ENCODE measurements at places on chromosomes 2 and 18.

- no peak for DNase-seq
Observed at GRCh38 chr2:152825834-152826233, 107.4 kb downstream of the ARL6IP6 start.

- DNase-seq: no peak
Observed at GRCh38 chr2:147867050-147867449, 22.2 kb downstream of the ACVR2A start.

DNA sequence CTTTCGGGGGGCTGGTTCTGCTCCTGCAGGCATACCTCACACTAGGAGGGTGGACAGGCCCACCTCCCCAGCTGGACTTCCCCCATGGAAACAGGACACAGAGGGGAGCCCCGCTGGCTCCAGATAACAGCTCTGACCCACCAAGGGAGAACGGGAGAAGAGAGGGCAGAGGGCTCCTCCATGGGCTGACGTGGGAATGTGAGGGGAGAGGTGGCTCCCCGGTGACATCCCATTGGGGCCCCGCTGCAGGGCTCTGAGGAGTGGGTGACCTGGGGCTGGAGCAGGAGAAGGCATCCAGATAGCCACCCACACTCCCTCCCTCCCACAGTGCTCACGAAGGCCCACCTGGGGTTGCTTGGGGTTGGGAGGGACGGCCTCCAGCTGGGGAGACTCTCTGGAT, 45.9 kb downstream of the FBLN7 start:
- DNase-seq: no peak

- no peak for DNase-seq
Observed at GRCh38 chr2:157936406-157936805, 60.3 kb upstream of the ACVR1 start.

DNA sequence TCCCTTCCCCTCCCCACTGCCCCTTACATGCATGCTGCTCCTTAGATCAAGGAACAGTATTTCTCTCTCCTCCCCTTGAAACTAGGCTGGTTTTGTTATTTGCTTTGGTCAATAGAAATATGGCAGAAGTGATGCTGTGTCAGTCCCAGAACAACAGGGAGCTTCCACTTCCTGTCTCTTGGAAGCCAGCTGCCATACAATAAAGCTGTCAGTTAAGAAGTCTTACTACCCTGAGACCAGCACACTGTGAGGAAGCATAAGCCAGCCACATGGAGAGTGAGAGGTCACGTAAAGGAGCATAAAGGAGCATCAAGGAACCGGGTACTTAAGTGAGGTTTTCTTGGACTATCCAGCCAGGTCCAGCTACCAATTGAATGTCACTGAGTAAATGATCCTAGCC, 126.6 kb downstream of the NOL4 start:
- no peak for DNase-seq

DNA sequence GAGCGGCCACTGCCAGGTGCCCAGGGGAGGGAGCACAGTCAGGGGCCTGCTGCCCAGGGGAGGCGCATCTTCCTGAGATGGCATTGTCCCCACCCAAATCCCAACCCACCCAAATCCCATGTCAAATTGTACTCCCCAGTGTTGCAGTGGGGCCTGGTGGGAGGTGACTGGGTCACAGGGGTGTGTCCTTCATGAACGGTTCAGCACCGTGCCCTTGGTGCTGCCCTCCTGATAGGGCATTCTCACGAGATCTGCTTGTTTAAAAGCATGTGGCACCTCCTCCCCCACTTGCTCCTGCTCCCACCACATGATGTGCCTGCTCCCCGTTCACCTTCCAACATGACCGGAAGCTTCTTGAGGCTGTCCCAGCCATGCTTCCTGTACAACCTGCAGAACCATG, 27.6 kb downstream of the ANKMY1 start:
- no peak for DNase-seq
